Mesothelial cell of epicardium (in vitro differentiated cells): ENCODE measurements at places on chromosomes 5 and 9. TPM values are rescaled to one million over a fixed set of nuclear protein-coding genes. Genes with fewer than 3 reads are reported as not detected.
A peak's percentile ranks its signal among the peaks of the same experiment; 100 is the strongest.

GRCh38 chr5:74326571-74327338 lies 313.8 kb downstream of the ENC1 start:
- no peaks in the 10 kb centered on the region for H3K36me3 ChIP-seq
- no peak overlapping the region for H3K4me3 ChIP-seq
- peak overlapping the region; percentile 99 for H3K27ac ChIP-seq
- DNase-seq, result peak; percentile 78

GRCh38 chr5:150122536-150123481 lies 32.8 kb downstream of the PDGFRB start:
- H3K4me3 ChIP-seq, result no peak overlapping the region
- peaks cover 2% of the 10 kb centered on the region for H3K36me3 ChIP-seq
- no peaks in the 10 kb centered on the region for H3K4me1 ChIP-seq
- no peaks in the 10 kb centered on the region for H3K27me3 ChIP-seq

The SKP2 gene
- total RNA-seq, result 91.5 to 94.3 TPM (median 93.8 TPM) in 3 replicates

DNA sequence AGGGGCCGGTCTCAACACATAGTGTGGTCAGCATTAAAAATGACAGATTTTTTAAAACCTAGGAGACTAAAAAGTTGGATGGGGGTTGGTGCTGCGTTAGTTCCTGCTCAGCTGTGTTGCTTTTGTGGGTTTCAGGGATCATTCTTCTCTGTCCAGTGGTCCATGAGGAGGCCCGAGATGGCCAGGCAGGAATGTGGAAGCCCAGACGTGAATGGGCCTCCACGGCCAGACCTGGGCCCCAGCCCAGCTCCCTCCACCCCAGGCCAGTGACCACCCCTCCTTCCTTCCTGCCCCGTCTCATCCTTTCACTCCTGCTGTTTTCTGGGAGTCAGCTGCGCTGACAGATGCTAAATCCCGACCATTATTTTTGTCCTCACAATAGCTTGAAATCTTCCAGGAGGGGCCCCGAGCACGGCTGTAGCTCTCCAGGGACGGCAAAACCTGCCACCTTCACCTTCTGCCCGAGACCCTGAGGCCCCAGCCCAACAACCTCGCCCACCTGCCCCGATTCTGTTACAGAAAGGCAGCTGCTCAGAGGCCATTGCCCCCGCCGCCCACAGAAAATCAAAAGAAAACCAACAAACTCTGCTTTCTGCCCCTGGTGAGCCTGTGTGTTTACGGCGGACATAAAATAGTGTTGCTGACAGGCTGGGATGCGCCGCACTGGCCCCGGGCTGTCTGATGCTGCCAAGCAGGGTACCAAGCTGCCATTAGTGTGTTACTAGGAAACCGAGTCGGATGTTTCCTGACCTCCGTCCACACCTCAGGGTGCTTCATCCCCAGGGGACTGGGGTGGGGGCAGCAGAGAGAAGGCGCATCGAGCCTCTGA lies 83.7 kb upstream of the SARDH start:
- H3K36me3 ChIP-seq, result peaks cover 12% of the 10 kb centered on the region
- no peak for DNase-seq
- peak overlapping the region; percentile 60 for H3K27ac ChIP-seq
